ENCODE measurements at places on chromosomes 5 and 9.

- DNase-seq: peak; percentile 17
These were observed 256.3 kb downstream of the SMARCA2 start for GRCh38 chr9:2271426-2271825.

DNA sequence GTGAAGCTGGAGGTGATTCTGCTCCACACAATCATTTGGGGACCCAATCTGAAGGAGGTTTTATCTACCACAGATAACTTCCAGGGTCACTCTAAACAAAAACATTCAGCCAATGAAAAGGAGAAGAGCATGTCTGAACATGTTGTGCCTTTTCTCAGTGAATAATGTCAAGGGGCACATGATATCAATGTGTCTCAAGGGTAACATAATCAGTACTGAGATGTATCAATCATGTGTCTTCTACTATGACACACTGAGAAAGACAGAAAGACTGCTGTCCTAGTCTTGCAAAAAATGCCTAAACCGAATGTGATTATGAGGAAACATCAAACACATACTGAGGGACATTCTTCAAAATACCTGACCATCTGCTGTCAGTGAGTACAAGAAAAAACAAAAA lies 25.4 kb upstream of the RASA1 start:
- DNase-seq: no peak

GRCh38 chr9:126297661-126298060 lies 29.0 kb upstream of the MVB12B start:
- DNase-seq: no peak

DNA sequence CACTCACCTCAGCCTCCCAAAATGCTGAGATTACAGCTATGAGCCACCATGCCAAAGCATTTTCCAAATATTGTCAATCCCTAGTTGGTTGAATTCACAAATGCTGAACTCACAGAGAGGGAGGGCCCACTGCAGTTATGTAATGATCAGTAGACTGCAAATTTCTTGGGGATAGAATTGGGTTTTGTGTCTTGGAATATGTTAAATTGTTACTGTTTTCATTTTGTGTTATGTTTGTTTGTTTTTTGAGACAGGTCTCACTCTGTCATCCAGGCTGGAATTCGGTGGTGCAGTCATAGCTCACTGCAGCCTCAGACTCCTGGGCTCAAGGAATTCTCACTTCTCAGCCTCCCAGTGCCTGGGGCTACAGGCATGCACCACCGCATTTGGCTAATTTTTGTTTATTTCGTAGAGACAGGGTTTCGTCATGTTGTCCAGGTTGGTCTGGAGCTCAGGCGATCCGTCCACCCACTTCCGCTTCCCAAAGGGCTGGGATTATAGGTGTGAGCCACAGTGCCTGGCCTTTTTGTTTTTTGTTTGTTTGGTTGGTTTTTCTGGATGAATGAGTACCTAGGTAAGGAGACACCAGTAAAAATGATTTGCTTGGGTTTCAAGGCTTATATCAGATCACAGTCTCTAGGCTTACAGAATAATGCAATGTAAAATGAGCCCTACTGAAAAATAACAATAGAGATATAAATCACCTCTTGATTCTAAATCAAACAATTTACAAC lies 31.5 kb upstream of the LMNB1 start:
- peak; percentile 69 for DNase-seq

GRCh38 chr5:32565145-32565544 lies 20.2 kb upstream of the SUB1 start:
- DNase-seq: no peak

- no peak for DNase-seq
These were observed 629.3 kb downstream of the ANXA1 start for GRCh38 chr9:73780916-73781315.

Measured in NCI-H2029 treated with DMSO at 0.1 percent for 48 hours (cell line).